ENCODE measurements at places on chromosomes 13 and 19.

DNA sequence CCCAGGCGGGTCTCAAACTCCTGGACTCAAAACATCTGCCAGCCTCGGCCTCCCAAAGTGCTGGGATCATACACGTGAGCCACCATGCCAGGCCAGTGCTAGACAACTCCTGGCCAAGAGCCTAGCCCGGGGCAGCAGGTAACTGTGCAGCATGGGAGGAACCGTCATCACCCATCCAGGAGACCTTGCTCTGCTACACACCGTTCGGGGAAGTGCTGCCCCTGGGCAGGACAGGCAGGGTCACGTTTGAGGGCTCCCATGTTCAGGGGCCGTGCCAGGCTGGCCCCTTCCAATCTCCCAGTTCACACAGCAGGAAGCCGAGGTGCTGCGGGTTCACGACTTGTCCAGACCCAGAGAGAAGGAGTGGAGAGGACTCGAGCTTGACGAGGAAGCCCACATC, 35.1 kb downstream of the NAXD start:
- DNase-seq, result no peak

DNA sequence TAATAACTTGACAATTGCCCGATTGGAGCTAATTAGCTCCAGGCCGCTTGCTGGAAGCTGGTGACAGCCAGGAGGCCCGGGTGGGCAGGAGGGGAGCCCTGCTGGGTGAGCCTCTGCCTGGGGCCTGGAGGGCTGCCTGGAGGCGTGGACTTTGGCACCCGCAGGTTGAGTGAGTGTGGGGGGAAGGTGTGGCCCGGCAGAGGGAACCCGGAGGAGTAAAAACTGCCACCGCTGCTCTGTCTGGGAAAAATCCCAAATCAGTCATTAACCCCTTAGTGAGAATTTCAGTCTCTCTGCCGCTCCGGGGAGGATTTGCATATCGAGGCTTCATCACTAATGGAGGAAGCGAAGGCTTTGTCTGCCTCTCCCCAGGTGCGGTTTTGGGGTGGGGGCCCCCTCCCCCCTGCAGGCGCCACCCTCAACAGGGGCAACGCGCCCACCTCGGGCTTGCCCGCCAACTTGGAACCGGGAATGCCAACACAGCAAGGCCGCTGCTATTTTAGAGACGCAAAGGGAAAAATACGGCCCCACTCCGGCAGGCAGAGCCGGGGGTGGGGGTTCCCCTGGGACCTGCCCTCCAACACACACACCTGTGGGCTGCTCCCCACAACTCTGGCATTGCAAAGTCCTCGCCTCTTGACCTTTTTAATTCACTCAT, 6.2 kb downstream of the EFNA2 start:
- no peak for DNase-seq

DNA sequence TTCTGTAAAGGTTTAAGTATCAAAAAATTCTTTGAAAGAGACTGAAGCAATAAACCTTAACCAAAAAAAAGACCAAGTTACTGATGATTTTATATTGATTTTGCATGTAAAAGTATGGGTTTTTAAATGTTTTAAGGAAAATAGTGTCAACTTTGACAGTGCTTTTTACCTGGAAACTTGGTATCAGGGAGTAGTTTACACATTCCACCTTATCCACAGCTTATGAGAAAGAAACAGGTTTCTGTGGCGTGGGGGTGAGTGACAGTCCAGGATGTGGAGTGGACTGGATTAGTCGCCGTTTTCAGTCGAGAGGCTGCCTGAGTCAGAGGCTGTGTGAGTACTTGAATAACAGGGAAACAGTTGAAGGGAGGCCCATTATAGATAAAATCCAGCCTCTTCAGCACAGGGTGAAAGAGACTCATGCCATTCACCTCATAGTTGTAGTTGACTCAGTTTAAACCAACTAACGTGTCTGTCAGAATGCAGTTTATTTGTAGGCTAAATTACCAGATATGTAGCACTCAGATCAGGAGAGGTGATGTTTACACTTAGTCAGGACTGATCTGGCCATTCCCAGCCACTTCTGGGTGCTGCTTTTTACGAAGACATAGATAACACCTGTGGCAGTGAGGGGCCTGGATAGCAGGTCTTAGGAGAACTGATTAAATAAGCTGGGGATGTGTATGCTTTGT, 595 bp upstream of the GPR183 start:
- DNase-seq, result peak; percentile 42

DNA sequence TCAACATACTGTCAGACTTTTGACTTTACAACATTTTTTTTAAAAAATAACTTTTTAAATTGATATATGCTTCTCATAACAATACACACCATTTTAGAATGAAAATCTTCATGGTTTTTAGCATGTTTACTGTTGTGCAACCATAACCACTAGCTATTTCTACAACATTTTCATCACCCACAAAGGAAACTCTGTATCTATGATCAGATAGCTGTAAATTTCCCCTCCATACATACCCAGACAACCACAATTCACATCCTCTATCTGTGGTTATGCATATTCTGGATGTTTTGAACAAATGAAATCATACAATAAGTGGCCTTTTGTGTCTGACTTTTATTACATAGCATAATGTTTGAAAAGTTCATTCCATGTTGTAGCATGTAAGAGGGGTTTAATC, 1666.0 kb downstream of the EFNB2 start:
- DNase-seq, result no peak
